Stimulated activated CD8-positive, alpha-beta memory T cell treated with anti-CD3 and anti-CD28 coated beads, Interleukin-7, amount 100 ng/mL, for 1 hour (primary cell): ENCODE measurements at places on chromosomes 7 and 10.

DNA sequence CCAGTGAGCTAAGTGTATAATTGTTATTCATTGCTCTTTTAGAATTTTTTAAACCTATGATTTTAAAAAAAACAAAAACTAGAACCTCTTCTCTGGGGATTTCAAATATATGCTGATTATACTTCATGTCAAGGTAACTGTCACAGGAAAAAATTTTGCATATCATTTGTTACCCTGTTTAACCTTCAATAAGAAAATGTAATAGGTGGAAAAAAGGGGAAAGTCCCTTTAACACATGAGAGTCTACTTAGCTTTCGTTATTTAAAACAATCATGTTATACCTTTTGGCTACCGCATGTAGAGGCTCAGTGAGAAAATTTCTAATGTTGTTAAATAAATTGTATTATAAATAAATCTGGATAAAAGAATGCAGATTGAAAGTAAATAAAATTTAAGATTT, 190.1 kb upstream of the AKR1E2 start:
- no peak for DNase-seq

DNA sequence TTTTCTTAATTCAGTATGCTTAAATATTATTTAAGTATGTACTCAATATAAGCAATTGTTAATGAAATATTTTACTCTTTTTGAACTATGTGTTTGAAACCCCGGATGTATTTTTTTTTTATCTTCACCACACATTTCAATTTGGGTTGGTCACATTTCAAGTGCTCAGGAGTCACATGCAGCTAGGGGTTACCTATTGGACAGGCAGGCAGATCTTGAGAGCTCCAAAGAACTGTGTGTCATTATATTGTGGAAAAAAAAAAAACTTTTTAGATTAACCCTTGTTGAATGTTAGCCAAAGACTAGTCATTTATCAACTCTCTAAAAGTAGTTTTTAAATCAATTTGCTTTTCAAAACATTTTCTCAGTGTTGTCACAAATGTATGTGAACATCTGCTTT, 37.2 kb downstream of the IKZF1 start:
- DNase-seq = no peak

DNA sequence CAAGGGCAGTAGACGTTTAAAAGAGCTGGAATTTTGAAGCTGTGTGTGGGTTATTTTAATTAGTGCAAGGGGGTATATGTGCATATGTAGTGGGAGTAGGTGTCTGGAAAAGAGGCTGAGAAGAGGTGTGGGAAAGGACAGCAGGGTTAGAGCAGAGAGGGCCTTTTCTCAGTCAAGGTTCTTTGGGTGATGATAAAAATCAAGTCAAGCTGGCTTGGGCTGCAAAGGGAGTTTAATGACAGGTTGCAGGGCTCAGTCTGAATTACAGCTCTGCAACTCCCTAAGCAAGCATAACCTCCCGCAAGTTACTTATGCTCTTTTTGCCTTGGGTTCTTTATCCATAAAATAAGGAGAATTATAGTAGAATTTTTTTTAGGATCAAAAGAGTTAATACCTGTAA, 83.5 kb downstream of the RELN start:
- DNase-seq = no peak

DNA sequence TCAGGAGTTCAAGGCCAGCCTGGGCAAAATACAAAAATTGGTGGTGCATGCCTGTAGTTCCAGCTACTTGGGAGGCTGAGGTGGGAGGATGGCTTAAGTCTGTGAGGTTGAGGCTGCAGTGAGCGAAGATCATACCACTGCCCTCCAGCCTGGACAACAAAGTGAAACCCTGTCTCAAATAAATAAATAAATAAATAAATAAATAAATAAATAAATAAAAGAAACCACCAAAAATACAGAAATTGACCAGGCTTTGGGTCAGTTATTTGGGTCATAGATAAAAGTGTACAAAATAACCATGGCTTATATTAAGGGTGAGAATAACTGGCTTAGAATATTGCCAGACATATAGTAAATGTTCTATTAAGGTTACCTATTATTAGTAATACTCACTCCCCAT, 129.2 kb downstream of the NEUROD6 start:
- DNase-seq = no peak

- no peak for DNase-seq
Observed at GRCh38 chr10:74034301-74034700, 36.4 kb downstream of the VCL start.

DNA sequence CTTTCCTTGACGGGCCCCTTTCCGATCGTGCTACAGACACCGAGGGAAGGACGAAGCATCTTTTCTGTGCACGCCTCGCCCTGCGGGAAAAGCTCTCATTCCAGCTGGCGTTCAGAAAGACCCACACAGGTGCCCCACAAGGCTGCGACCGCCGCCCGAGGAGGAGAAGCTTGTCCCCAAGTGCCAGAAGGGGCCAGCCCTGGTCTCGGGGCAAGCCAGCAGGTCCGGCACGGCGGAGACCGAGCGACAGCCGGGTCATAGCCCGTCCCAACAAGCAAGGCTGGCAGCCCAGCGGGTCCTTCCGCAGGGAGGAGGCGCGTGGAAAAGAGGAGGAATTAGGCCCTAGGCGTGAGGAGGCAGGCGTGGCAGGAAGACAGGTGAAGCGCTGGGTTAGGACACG, 62.7 kb downstream of the TNRC18 start:
- DNase-seq = no peak

DNA sequence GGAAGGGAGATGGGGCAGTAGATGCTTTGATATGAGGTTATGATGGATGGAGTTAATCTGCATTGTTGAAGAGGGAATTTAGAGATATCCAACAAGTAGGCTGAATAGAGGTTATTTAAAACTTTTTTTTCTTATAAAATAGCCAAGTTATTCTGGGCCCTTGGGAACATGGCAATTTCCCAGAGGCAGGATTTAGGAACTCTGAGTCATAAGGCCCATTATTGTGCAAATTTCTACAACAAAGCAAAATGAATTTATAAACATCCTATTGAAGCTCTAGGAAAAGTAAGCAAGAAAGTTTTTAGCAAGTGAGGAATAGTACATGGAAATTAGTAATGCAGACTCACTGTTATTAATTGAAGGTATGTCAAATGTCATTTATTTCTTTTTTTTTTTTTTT, 160.9 kb upstream of the NPY start:
- DNase-seq = no peak

- no peak for DNase-seq
Observed at GRCh38 chr10:75976681-75977080, 545.3 kb downstream of the LRMDA start.

- no peak for DNase-seq
Observed at GRCh38 chr10:119728172-119728800, 2.4 kb downstream of the INPP5F start.

GRCh38 chr10:111231779-111232178, 154.9 kb downstream of the ADRA2A start:
- no peak for DNase-seq

GRCh38 chr10:123766761-123767160, 100.6 kb downstream of the GPR26 start:
- DNase-seq = no peak

DNA sequence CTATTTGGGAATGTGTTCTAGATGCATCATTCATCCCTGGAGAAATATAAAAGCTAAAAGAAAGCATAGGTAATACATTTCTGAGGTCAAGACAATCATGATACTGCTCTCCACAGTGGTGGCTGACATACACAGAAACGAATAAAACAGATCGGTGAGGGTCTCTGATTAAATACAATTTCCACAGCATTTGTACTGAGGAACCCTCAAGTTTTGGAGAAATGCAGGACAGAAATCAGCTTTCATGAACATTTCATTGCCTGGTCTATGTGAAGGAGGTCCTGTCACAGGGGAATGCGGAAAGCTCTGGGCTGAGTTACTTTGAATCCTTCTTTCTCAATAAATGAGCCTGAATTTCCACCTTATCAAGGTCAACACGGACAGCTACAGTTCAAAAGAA, 67.9 kb upstream of the ITGB1 start:
- DNase-seq = no peak

DNA sequence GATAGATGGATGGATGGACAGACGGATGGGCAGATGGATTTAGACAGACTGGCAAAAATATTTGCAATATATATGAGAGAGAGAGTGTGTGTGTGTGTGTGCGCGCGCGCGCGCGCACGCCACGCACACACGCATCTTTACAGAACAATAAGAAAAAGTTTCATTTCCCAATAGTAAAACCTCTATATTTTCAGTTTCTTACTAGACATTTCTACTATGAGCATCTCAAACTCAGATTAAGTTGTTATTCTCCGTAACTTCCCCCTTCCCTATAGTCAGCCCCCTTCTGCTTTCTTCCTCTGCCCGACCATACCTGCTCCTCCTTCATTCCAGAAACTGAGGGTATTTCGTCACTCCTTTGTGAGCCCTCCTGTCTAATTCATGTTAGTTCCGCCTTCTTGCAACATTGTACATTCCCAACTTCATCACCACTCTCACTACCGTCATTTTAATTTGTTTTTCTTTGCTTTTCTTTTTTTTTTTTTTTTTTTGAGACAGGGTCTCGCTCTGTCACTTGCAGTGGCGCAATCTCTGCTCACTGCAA, 154.4 kb upstream of the SH2B2 start:
- DNase-seq = no peak

GRCh38 chr7:10908600-10908999, 65.1 kb upstream of the PHF14 start:
- no peak for DNase-seq

DNA sequence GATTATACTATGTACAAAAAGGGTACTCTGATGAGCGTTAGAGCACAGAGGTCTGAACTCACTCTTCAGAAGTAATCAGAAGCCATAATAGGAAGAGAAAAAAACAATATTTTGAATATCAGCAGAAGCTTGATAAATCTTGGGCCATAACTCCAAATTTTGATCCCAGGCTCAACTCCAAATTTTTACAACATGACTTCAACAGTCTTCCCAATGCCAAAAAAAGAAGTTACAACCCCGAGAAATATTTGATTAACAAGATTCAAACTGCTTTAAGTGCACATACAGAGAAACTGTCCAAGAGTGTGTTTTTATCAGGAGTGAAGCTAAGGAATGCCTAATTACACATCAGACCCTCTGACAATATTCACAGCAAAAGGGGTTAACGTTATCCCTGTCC, 7.5 kb downstream of the MPP7 start:
- no peak for DNase-seq

DNA sequence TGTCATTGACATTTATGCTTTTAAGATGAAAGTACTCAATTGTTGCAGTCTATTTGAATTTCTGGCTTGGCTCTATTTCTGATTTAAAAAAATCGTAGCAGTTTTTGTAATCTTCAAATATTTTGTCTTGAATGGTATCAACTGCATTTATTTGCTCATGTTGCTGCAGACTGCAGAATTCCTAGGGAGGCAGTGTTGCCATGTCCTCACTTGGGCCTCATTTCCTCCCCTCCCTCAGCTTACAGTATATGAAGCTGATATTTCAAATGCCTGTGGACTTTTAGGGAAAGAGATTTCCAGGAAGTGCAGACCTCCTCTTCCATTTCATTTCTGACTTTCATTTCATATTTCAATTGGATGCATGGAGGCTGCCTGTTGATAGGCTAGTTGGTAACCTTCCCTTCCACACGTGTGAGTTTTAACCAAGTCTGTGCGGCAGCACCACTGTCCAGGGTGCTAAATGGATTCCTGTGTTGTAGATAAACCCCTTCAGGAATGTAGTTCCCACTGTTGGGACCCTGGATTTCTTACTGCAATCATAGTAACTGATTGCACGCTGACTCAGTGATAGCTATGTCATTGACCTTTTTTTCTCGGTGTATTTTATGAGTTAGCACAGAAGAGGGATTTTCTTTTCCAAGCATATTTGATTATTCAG, 17.5 kb downstream of the VPS50 start:
- no peak for DNase-seq

GRCh38 chr10:125146791-125147579, 13.4 kb downstream of the CTBP2 start:
- no peak for DNase-seq
